ENCODE measurements at places on chromosomes 1 and 21.
A peak's percentile ranks its signal among the peaks of the same experiment; 100 is the strongest.

DNA sequence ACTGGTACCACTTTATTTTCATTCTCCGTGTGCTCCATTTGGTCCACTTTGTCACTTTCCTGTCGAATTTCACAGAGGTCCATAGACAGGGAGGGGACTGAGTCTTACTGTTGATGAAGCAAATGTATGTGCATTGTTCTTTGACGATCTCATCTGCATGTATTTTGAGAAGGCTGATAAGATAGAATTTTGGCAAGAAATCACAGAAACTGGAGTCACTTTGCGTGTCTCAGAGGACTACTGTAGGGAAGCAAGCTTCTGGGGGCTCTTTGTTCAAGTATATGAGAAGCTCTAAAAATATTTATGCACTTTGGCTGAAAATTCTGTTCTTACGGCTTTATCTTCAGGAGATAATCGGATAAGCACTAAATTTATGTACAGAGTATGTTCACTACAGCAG lies 78.1 kb downstream of the PCBP3 start:
- DNase-seq = no peak

DNA sequence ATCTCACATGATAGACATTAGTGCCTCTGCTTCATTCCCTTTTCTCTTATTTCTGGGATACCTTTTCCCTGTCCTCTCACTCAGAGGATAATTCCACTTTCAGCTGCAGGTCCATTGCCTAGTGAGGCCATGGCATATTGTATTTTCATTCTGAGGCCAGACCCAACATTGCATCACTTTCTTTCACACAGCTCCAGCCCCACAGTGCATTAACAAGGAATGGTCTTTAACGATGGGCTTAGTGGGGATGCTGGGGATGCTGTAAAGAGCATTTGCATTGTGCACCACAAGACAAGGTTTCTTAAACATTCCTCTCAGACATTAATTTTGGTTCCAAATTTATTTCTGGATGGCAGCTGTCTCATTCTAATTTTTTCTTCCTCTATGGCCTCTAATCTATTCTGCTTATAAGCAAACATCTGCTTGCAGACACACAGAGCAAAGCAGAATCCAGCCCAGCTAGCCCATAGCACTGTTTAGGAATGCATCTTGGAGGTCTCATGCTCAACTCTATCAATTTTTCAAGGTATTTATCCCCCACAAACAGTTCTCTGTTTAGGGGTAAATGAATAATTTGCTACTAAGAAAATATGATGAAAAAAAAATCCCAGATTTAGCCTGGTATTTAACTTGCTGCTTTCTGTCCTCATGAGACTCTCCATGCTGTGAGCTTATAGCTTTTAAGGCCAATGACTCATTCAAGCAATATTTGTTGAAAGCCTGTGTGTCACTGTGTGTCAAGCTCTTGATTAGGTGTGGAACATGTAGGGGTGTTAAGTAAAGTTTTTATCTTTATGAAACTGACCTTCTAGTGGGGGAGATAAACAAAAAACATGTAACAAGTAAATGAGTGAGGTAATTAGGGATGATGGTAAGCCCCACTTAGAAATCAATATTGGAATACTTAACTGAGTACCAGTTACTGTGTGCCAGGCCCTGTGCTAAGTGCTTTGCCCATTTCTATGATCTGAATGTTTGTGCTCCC lies 44.5 kb upstream of the CCDC190 start:
- no peak for DNase-seq

- DNase-seq = no peak
Observed at GRCh38 chr1:200205216-200205995, 177.9 kb downstream of the NR5A2 start.

GRCh38 chr1:208724079-208724478 lies 479.9 kb upstream of the PLXNA2 start:
- no peak for DNase-seq

DNA sequence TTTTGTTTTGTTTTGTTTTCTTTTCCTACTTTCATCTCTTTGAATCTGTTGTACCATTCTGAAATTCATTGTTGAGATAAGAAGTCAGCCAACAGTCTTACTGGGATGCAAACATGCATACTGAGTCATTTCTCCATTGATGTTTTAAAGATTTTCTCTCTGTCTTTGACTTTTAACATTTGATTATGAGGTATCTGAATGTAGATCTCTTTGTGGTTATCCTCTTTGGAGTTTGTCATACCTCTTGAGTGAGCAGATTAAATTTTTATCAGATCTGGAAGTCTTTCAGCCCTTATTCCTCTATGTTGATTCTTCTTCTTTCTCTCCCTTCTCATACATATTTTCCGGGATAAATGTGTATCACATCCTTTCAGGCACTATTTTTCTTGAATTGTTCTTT lies 406.9 kb upstream of the NCAM2 start:
- DNase-seq = no peak

DNA sequence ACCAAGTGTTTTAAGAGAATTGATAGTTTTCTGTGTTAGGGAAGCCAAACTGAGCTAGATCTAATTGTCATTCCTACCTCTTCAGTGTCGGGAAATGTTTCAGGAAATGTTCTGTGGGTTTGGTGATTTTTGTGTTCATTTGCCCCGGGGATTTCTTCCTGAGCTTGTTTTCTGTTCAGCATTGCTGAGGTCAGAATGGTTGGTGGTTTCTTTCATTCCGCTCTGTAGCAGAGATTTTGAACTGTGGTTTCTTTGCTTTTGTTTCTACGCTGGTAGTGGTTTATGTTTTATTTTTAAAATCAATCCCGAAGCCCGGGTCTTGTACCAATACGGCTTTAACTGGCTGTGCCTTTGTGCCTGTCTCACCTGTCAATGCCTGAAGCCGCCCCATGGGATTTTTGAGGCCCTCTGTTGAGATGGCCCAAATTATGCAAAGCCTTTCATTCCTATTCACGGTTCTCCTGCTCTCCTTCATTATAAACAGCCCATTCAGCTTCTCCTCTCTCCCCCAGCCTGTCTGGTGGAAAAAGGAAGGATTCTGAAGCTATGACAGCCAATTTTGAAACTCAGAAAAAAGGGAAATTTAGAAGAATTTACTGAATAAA lies 417.2 kb upstream of the KAZN start:
- no peak for DNase-seq

DNA sequence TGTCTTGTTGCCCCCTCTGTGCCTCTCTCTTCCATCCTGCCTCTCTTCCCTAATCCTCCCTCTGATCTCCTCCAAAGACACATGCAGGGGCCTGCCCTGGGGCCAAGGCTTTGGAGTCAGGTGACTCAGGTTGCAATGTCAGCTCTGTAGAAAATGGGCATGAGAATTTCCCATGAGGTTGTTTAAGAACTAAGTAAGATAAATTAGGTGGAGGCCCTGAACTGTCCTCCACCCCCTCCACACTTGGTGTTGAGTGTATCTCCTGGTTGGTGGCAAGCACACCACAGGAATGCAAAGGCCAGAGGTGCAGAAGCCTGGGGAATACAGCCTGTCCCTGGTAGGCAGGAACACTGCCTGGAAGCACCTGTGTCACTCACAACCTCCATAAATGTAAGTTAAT lies 63.9 kb upstream of the GRIK3 start:
- DNase-seq = no peak

GRCh38 chr1:25619101-25619890 lies 2.7 kb downstream of the MAN1C1 start:
- DNase-seq = peak; percentile 58

DNA sequence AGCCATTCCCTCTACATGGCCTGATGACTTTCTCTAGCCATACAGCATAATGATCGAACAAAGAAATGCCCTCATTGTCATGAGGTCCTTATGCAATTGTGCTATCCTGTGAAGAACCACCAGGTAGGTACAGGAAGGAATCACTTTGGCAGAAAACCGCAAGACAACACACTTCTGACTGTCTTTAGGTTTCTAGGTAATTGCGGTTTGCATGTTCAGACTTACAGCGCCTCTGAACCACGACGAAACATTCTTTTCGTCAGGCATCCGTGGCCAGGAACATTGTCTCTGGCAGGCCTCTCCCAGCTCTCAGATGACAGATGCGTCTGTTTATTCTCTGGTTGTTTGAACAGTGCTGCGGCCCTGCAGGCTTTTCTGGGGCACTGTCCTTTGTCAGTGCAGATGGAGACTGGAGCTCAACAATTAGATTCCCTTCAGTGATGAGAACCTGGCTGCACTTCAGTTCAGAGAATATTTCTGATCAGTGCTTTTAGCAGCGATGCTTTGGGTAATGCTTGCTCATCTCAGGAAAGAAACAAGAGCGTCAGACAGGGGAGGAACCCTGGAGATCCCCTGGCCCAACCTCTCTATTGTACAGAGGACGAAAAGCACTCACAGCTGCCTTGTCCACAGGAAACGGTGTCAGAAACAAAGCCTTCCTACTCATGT lies 63.4 kb downstream of the B3GALT5 start:
- DNase-seq = no peak

DNA sequence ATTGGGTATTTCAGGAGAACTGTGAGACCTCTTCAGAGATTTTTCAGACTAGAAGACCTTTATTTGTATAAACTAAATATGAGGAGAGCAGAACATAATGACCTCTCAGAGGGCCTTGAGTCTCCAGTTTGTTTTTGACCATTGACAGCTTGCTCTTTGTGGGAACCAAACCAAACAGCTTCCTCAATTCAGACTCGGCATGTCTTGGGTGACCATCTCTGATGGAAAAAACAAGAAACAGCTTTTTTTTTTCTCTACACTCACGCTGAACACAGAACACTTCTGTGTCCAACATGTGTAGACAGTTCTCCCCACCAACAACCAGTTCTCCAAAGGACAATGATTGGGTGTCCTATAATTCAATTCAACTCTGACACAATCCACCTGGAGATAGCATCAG lies 11.5 kb downstream of the ATP1A4 start:
- DNase-seq = no peak

GRCh38 chr1:19452221-19452663 lies 33.1 kb downstream of the CAPZB start:
- DNase-seq = no peak

GRCh38 chr21:28337315-28337714 lies 655.4 kb downstream of the LTN1 start:
- DNase-seq = no peak

GRCh38 chr1:152752225-152752624 lies 5.6 kb upstream of the KPRP start:
- no peak for DNase-seq

GRCh38 chr1:68051475-68051874 lies 1.0 kb upstream of the DIRAS3 start:
- no peak for DNase-seq

DNA sequence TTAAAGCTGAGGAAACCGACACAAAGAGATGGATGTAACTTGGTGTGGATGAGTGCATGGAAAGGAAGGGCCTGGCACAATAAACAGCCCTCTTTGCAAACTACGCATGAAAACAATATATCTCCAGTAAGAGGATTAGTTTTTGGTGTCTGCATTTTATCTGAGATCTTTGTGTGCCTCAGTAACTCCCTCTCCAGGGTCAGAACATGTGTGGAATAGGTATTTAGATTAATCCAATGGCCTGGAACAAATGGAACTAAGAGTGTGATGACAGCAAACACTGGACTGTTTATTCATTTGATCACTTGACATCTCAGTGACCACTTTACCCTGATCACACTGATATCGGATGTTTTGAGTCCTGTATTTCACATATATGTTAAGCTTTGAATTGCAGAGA lies 45.3 kb downstream of the AKNAD1 start:
- no peak for DNase-seq

DNA sequence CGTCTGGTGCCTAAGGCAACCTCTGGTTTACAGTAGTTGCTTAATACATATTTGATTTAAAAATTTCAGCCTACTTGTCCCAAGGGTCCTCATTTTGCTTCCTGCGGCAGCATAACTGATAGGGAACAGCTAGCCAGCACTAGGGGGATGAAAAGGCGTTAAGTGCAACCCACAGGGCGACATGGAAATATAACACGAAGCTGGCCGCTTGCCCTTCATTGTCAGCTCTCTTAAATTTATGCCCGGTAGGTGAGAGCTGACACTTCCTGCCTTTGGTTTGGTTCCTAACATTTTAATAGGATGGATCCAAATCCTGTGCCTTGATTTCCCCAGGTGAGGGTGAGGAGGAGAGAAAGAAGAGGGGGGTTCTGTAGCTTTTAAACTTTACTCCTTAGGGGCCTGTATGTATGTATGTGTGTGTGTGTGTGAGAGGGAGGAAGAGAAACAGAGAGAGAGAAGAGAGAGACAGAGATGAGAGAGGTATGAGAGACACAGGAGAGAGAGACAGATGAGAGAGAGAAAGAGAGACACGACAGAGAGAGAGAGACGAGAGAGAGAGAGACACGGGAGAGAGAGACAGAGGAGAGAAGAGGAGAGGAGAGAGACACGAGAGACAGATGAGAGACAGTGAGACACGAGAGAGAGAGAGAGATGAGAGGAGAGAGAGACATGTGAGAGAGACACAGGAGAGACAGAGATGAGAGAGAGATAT lies 938 bp upstream of the ACTN2 start:
- DNase-seq = no peak

- DNase-seq = no peak
Observed at GRCh38 chr1:202681736-202682420, 28.4 kb downstream of the SYT2 start.

GRCh38 chr21:36504067-36505058 lies 24.4 kb upstream of the CLDN14 start:
- peak; percentile 43 for DNase-seq

DNA sequence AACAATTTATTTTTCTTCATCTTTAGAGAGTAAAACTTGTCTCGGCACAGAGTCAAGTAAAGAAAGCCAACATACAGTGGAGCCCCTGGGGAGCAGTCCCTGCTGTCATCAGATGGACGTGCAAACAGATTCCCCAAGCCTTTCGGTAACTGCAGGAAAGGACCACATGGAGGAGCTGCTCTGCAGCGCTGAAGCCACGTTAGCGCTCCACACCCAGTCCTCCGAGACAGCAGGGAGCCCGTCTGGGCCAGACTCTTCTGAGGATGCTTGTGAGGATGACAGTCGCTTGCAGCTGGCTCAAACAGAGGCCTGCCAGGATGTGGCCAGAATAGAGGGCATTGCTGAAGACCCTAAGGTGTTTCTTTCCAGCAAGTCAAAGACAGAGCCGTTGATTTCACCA lies 77.1 kb upstream of the SCCPDH start:
- DNase-seq = peak; percentile 77

DNA sequence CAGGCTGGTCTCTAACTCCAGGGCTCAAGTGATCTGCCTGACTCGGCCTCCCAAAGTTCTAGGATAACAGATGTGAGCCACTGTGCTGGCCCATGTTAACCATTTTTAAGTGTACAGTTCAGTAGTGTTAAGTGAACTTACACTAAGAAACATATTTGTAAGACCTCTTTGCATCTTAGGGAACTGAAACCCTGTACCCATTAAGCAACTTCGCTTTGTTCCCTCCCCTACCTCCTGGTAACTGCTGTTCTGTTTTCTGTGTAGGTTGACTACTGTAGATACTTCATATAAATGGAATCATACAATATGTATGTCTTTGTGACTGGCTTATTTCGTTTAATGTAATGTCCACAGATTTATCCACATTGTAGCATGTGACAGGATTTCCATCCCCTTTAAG lies 11.0 kb downstream of the NUDC start:
- no peak for DNase-seq

- no peak for DNase-seq
Observed at GRCh38 chr1:65165269-65165993, 17.4 kb downstream of the AK4 start.

- no peak for DNase-seq
Observed at GRCh38 chr1:187063271-187063670, 234.5 kb downstream of the PLA2G4A start.

- no peak for DNase-seq
Observed at GRCh38 chr1:111699268-111699667, 39.9 kb downstream of the INKA2 start.

- DNase-seq = no peak
Observed at GRCh38 chr1:115307661-115308060, 30.4 kb downstream of the NGF start.

- peak; percentile 79 for DNase-seq
Observed at GRCh38 chr1:100463791-100464424, 74.0 kb upstream of the GPR88 start.
